PC-3 (cell line): ENCODE measurements at places on chromosomes 12 and 14.

DNA sequence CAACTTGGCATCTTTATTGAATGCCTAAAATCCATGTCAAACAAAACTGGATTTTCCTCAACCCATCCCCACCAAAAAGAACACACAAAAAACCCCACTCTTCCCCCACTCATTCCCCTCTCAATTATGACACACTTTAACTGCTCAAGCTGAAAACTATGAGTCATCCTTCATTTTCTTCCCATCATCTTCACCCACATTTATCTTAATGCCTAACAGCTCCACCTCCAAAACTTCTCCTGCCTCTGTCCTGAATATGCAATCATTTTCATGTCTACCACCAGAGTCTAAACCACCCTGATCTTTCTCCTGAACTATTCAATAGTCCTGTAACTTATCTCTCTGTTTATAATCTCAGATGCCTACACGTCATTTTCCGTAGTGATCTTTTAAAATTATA is 239.7 kb downstream of the BCAT1 start:
- DNase-seq = no peak

DNA sequence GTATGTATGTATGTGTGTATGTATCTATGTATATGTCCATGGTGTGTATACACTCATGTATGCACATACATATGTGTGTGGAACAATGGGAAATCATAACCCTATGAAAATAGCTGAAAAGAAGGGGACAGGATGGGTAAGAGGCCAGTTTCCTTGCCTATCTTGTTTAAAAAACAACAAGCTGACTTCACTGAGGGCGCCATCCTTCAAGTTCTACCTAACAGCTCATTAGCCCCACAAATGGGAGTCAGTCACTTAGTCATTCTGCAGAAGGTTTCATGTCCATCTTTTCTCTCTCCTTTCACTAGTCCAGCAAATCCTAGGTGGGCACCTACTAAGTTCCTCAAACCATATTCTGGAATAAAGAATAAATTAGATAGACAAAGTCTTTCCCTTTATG is 14.7 kb downstream of the STON2 start:
- DNase-seq = no peak

DNA sequence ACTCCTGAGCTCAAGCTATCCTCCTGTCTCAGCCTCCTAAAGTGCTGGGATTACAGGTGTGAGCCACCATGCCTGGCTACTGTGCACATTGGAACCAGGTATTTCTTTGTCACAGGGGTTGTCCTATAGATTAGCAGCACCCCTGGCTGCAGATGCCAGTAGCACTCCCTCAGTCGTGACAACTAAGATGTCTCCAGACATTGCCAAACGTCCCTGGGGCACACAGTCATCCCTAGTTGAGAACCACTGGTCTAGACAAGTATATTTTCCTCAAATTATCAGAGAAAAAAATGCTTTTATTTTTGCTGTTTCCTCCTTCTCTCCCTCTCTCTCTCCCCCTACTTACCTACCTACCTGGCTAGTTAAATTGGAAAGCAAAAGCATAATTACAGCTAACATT is 17.9 kb upstream of the P2RX7 start:
- peak; percentile 23 for DNase-seq

DNA sequence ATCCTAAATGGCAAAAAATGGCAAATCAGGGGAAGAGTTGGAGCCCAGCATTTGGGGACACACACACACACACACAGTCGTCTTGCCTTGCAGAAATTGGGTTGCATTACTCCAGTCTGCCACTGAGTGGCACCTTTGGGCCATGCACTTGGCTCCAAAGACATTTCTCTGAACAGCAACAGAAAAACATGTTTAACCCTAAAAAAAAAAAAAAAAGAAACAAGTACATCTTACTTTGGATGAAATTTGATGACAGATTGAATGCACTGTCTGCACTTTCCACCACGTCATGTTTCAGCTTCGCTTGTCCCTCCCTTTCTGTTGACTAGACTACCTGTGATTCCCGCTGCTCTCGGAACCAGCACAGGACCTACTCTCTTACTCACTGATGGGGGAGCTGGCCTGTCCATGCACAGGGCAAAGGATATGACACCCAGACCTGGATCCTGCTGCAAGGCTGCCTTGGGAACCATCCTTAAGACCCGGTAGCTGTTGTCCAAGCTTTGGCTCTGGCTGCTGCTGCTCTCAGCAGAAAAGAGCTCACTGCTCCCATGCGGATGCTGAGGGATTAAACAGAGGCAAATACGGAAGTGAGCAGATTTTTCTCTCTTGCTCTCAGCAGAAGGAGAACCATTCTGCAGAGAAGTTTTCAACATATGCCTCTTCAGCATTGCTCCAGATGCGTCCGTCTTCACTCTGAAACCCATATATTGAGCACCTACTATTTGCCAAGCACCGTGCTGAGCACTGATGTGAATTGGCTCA is 376.8 kb downstream of the DPF3 start:
- DNase-seq = peak; percentile 95

- peak; percentile 44 for DNase-seq
These were observed 22.4 kb upstream of the PDE1B start for GRCh38 chr12:54526812-54527630.

- no peak for DNase-seq
These were observed 138.4 kb downstream of the ZFP36L1 start for GRCh38 chr14:68654471-68654941.

DNA sequence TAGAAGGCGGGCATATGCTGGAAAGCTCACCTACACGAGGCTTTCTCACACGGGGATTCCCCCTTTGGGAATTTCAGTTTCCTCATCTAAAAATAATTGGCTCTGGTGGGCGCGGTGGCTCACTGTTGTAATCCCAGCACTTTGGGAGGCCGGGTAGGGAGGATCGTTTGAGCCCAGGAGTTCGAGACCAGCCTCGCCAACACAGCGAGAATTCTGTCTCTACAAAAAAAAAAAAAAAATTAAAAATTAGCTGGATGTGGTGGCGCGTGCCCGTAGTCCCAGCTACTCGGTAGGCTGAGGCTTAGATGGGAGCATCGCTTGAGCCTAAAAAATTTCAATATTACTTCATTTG is 400 bp upstream of the NDUFA12 start:
- DNase-seq = no peak

DNA sequence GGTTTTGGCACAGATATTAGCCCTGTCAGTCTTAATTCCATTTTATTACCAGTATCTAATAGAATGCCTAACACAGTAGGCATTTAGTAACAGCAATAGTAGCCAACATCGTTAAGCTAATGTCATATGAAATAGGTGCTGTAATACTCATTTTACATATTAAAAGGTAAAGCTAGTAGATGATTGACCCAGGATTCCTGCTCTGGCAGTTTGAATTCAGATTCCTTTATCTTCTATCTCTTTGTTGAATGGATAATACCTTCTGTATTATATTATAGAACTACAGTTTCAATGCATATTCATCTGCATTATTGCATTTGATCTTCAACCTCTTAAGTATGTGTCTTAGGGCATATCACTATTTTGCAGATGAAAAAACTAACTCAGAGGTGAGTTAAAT is 2.9 kb downstream of the ATL1 start:
- DNase-seq = no peak

DNA sequence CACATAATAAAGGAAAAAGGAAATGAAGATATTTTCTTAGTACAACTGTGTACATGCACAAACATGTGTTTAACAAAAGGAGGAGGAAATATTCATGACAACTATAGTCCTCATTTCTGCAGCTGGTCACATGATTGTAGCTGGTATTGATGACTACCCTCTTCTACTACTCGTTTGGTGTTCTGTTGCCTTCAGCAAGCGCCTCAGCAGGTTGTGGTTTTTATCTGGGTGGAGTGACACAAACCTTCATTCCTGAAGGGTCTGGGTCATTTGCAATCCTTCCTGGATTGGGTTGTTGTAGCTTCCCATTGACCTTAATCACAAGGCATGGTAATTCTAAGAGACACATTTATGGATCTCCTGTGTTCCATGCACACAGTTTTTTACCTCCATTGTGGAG is 1009.9 kb upstream of the USP15 start:
- peak; percentile 13 for DNase-seq

GRCh38 chr12:44247588-44247987 is 411.7 kb downstream of the TMEM117 start:
- no peak for DNase-seq

DNA sequence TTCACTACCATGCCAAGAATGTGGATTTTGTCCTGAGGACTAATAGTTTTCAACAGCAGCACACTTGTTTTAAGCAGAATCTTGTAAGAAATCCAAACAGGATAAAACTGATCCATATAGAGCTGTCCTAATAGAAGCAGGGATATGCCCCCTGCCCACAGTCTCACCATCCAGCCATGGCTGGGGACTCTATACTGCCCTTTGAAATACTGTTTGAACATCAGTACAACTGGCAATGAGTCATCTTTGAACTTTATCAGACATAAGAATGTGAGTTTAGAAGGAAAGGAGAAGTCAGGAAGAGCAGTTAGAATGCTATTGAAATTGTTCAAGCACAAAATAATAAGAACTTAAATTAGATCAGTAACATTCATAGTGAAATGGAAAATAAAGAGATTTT is 3.8 kb upstream of the C12orf42 start:
- peak; percentile 43 for DNase-seq

- no peak for DNase-seq
These were observed 71.0 kb downstream of the SLC38A1 start for GRCh38 chr12:46197883-46198282.

DNA sequence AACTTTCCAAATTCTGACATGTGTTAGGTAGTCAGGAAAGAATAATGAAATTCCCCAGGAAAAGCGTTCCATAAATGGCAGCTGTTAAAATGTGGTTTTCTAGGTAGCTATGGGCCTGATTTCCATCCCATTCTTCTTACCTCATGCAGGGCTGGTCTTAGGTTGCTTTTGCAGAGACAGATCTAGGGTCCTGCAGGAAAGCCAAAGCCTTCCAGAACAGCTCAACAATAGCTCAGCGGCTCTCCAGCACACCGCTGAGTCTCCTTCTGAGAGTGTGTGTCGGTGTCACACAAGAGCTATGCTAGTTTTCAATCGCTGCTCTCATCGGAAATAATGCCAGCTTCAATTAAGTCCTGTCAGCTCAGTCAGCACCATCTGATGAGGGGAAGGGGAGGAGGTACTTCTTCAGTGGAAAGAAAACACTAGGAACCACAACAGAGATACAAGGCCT is 106.7 kb downstream of the TMEM30B start:
- DNase-seq = no peak

DNA sequence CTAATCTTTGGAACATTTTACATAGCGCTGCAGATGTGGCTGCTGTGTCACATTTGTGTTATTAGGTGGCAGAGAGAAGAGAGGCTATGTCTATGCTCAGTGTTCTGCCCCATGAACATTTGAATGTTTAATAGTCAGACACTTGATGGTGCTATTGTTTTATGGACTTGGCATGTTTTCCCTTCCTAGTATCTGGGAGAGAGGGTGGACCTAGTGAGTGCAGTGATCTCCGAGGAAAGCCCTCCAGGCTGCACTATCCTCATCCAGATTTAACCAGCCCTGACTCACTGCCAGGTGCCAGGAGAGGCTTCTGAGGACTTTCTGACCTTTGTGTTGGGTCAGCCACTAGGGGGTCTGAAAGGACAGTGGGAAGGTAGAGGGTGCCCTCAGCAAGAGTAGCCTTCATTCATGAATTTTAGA is 24.3 kb downstream of the ZFC3H1 start:
- peak; percentile 22 for DNase-seq

DNA sequence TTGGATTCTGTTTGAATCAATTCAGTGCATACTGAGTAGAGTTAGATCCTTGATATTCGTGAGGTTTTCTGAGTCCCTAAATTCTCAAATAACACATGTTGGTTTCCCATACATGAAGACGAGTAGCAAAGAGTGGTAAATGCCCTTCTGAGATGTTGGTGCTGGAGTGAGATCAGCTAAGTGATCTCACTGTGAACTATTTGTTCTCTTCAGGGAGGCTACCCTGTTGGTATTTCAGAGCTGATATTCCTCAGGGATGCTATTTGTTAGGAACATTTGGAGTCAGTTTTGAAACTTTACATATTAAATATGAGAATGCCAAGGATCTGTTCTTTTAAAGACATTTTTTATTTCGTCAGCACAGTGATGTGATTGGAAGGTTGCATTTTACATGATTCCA is 54.7 kb downstream of the SUSD6 start:
- no peak for DNase-seq

DNA sequence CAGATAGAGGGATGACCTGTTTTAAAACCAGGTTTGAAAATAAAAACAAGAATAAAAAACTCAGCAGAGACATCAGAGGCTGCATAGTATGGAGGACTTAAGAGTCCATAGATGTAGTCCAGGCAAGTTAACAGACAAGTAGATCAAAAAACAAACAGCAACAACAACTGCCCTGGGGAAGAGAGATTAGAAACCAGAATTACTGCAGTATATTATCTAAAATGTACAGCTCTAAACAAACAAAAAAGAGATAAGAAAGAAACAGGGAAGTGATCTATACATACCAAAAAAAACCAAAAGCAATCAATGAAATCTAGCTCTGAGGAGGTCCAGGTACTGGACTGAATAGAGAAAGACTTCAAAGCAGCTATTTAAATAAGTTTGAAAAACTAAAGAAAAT is 48.8 kb downstream of the ACSM4 start:
- no peak for DNase-seq

GRCh38 chr12:16583969-16584745 is 21.8 kb downstream of the LMO3 start:
- DNase-seq = peak; percentile 73

DNA sequence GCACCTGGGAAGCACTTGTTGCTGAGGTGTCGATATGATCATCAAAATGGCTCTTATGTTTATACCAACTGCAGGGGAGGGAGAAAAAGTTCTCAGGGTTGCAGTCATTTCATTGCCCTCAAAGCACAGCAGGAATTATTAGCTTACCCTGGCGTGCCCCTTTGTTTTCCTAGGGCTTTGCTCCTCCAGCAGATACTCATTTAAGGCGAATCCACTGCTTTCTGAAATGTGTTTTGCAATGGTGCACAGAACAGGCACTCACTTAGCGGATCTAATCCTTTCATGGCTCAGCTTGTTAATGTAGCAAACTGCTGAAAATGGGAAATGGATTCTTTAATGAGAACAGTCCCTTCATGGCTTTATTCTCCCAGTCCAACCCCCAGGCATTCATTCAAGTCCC is 76.7 kb downstream of the NKX2-1 start:
- DNase-seq = no peak
